ENCODE measurements at places on chromosomes 1 and 21.

DNA sequence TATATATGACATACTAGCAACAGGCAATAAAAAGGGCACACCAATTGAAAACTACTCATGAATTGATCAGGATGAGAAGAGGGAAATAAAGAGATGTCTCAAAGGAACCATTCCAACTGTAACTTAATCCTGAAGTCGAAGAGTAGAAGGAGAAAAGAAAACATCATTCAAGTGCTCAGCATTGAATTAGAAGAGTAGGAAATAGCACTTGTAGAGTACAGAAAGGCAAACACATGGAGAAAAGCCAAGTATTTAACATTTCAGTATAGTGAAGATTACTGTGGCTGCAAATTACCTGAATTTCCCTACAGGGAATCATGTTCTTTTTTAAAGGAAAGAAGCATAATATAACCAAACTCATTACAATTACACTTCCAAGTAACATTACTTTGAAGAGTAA lies 205.0 kb downstream of the KCTD3 start:
- DNase-seq, result no peak

- DNase-seq, result no peak
Measured at GRCh38 chr1:192878249-192878648, 69.4 kb downstream of the RGS2 start.

DNA sequence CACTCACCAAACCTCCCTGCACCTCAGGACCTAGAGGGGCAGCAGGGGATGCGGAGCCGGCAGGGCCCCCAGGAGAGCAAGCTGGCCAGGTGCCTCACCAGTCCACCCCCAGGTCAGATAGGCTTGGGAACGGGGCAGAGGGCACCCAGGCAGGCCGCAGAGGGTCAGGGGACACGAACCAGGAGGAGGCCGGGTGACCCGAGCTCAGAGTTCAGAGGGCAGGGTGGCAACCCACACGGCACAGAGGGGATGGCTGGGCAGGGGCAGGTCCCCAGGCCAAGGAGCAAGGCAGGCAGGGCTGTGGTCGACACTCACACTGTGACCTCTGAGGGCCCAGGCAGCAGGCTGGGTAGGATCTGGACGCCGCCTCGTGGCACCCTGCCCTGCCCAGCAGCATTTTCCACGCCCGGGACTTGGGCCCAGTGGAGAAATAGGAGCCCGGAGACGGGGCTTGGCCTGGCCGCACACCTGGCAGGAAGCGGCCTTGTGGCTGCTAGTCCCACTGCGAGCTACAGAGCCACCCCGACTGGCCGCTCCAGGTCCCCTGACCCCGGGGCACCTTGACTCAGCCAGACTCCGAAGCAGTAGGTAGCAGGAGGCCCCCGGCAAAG lies 5.3 kb downstream of the DVL1 start:
- no peak for DNase-seq

- DNase-seq, result no peak
Measured at GRCh38 chr1:226149806-226150205, 36.7 kb downstream of the ACBD3 start.

GRCh38 chr1:1799716-1800115 lies 21.4 kb upstream of the NADK start:
- peak; percentile 87 for DNase-seq

DNA sequence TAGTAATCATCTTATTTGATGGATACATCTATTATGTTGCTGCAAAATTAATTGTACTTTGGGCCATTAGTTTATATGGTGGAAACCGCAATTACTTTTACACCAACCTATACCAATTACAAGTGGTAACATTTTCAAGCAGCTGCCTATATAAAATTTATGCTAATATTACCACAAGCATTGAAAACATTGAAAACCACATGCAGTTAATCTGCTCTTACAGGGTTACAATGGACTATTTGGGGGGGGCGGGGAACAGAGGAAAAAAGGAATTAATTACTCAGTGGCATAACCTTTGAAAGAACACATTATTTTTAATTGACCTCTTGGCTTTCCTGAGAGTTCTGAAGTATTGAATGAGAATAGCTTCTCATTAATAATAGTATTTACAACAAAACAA lies 1793.2 kb downstream of the NCAM2 start:
- no peak for DNase-seq

GRCh38 chr1:182651339-182651724 lies 33.1 kb downstream of the RGS8 start:
- no peak for DNase-seq

- no peak for DNase-seq
Measured at GRCh38 chr1:189960769-189961168, 516.9 kb downstream of the BRINP3 start.

DNA sequence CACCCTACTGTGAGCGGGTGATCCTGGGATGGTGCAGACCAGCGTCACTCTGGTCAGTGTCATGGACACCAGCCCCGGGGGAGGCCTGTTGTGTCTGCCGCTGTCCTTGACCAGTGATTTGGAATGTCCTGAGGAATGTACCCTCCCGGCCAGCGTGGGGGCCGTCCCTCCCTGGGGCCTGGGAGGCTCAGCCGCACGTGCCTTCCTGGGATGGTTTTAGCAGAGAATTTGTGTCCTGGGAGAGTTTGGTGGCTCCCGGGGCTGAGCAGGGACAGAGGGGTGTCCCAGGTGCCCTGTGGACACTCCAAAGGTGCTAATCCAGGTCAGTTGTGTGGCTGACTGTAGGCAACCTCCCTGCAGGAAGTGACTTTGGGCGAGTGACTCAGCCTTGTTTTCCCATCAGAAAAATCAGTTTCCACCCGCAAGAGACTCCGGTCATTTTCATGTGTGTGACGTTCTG lies 6.2 kb downstream of the ARHGEF16 start:
- DNase-seq, result no peak
